SJSA1 (cell line): ENCODE measurements at places on chromosomes 7 and 10. TPM values are rescaled to one million over a fixed set of nuclear protein-coding genes. Genes with fewer than 3 reads are reported as not detected.

DNA sequence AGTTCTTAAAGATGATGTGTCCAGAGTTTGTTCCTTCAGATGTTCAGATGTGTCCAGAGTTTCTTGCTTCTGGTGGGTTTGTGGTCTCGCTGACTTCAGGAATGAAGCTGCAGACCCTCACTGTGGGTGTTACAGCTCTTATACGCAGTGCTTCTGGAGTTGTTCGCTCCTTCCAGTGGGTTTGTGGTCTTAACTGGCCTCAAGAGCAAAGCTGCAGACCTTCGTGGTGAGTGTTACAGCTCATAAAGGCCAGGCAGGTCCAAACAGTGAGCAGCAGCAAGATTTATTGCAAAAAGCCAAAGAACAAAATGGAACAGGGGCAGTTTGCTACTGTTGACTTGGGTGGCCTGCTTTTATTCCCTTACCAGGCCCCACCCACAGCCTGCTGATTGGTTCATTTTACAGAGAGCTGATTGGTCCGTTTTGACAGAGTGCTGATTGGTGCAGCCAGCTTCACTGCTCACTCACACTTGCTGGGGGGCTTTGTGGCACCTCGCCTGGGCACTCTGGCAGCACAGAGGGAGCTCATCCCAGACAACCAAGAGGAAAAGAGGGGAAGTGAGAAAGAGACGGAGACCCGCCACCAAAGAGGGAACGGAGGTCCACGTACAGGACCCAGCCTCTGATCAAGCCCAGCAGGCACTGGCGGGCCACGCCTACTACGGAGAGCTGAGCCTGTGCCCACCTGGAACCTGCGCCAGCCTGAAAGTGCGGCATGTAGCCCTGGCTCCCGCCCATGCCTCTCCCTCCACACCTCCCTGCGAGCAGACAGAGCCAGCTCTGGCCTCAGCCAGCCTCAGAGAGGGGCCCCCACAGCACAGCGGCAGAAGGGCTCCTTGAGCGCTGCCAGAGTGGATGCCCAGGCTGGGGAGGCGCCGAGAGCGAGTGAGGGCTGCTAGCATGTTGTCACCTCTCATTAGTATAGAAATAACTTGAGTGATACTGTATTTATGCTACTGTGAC is 55.8 kb upstream of the SEMA3C start:
- no peak for DNase-seq

- no peak for DNase-seq
Measured at GRCh38 chr10:33388382-33388781, 53.9 kb upstream of the NRP1 start.

Gene METTL2B
- total RNA-seq, result 24.9 and 37.2 TPM in 2 replicates

- DNase-seq, result no peak
Measured at GRCh38 chr10:70241081-70241480, 7.9 kb upstream of the PPA1 start.

- no peak for DNase-seq
Measured at GRCh38 chr10:95394161-95394880, 103.5 kb upstream of the PDLIM1 start.

Gene PALD1
- not detected in 2 replicates for total RNA-seq

Gene COBL
- total RNA-seq, result not detected in 2 replicates

DNA sequence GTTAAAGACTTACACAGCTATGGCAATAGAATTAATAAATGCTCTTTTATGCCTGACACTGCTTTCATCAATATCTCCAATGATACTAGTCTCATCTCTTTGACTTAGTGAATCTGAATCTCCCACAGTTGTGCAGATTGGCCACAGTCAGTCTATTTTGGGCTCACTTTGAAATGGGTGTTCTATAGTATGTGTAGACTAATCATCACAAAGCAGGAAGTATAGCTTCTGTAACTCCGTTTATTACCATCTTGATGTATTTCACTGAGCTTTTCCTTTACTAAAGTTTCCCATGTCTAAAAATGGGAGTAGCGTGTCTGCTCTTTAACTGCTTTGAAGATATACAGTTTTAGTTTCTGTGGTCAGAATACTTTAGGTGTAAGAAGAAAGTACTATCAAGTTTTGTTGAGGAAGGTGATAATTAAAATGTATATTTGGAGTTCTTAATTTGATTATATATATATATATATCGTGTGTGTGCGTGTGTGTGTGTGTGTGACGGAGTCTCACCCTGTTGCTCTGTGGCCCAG is 70.1 kb downstream of the ST7 start:
- DNase-seq, result no peak

Gene TMEM139
- total RNA-seq, result not detected in 2 replicates

Gene NUTM2E
- total RNA-seq, result 0.05 TPM in 1 of 2 replicates, not detected in the other

DNA sequence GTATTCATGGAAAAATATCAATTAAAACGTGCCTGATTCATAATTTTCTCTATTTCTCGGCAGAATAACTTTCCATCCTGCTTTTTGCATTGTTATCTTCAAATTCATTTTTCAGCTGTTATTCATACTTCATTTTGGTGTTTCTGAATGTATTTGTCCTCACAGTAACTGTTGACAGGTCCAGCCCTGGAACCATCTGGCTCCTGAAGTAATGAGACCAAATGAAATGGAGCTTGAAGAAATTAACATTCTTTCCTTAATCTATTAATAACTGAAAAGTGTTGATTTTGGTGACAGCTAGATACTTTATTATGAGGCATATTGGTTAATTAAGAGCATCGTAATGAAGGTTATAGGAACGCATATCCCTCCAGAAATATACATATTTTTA is 257.0 kb upstream of the MINDY3 start:
- DNase-seq, result no peak

Gene MYH16
- total RNA-seq, result 0.41 TPM in 1 of 2 replicates, not detected in the other

DNA sequence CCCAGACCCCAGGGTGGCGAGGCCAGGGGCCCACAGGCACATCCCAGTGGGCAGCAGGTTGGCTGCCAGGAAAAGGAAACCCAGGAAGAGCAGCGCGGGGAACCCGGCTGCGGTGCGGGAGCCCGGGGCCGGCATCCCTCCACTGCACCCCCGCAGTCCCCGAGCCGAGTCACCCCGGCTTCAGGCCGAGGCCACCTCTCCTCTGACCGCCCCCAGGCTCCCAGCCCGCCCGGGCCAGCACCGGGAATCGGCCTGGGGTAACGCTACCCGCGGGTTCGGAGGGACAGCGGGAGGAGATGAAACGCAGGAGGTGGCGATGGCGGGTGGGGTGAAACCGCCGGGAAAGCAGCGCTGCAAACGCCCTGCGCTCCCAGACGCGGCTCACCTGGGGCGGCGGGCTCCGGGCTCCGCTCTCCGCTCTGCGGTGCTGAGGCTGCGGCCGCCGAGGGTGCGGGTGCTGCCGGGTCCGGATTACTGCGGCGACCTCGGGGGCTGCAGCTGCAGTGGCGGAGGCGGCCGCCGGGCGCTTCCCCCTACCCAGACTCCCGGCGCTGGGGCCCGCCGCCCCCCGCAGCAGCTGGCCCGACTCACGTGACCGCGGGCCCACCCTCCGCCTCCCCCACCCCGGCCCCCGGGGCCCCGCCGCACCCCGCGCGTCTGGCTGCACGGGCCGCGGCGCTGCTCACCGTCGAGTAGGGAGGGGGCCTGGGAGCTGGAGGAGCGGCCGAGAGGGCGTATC is at the start of gene SCRN1:
SCRN1 (minus strand) TSS at position 545 of the 739 bp plus-strand sequence. CDS start 20,734 bp downstream, outside the sequence.
- DNase-seq, result peak; percentile 56

Gene CELF2
- total RNA-seq, result not detected in 2 replicates

Gene STAG3
- total RNA-seq, result 0.26 TPM in 1 of 2 replicates, not detected in the other

Gene CYP26C1
- total RNA-seq, result not detected in 2 replicates

Gene ACSM6
- total RNA-seq, result not detected in 2 replicates
